ENCODE measurements at places on chromosomes 4 and X. TPM values are rescaled to one million over a fixed set of nuclear protein-coding genes. Genes with fewer than 3 reads are reported as not detected.

EGF gene
- total RNA-seq: 8.5 TPM

QDPR gene
- total RNA-seq: 11.4 TPM

STBD1 gene
- total RNA-seq: 2.4 TPM

H2BW2 gene
- total RNA-seq: 4.2 TPM

SLC10A4 gene
- 1.1 TPM for total RNA-seq

NAT8L gene
- 0.41 TPM for total RNA-seq

RWDD4 gene
- 27.6 TPM for total RNA-seq

- no peaks in the 10 kb centered on the region for H3K36me3 ChIP-seq
- no peak overlapping the region for H3K4me3 ChIP-seq
- no peaks in the 10 kb centered on the region for H3K4me1 ChIP-seq
- no peak overlapping the region for H3K27ac ChIP-seq
- DNase-seq: no peak
These were observed 425.1 kb downstream of the RAB28 start for GRCh38 chr4:13059019-13059418.

- H3K27ac ChIP-seq: no peak overlapping the region
- no peaks in the 10 kb centered on the region for H3K4me1 ChIP-seq
- DNase-seq: no peak
- no peaks in the 10 kb centered on the region for H3K36me3 ChIP-seq
- no peak overlapping the region for H3K4me3 ChIP-seq
- H3K27me3 ChIP-seq: no peaks in the 10 kb centered on the region
These were observed 389.6 kb upstream of the MAOA start for GRCh38 chrX:43266487-43266886.

- DNase-seq: no peak
- no peak overlapping the region for H3K4me3 ChIP-seq
- no peaks in the 10 kb centered on the region for H3K36me3 ChIP-seq
- no peaks in the 10 kb centered on the region for H3K27me3 ChIP-seq
- H3K4me1 ChIP-seq: no peaks in the 10 kb centered on the region
These were observed 15.6 kb downstream of the SLC10A6 start for GRCh38 chr4:86833615-86834014.

DNA sequence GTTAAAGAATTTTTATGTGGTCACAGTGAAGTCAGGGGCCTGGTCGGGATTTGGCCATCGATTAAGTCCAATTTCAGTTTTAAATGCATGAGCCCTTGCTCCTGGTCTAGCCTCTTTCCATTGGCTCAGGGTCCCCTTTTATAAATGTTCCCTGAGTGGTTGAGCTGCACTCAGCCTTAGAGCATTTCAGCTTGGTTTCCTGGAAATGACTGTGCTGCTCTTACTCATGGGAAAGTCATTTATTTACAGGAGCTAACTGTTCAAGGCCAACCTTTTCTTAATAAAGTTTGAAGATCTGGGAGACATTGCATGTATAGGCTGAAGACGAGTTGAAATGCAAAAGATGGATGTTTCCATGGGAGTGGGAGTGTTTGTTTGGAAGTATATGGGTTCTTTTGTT, 98.8 kb upstream of the CLNK start:
- H3K4me1 ChIP-seq: no peaks in the 10 kb centered on the region
- no peak overlapping the region for H3K4me3 ChIP-seq
- DNase-seq: no peak
- no peaks in the 10 kb centered on the region for H3K36me3 ChIP-seq
- no peaks in the 10 kb centered on the region for H3K27me3 ChIP-seq

DNA sequence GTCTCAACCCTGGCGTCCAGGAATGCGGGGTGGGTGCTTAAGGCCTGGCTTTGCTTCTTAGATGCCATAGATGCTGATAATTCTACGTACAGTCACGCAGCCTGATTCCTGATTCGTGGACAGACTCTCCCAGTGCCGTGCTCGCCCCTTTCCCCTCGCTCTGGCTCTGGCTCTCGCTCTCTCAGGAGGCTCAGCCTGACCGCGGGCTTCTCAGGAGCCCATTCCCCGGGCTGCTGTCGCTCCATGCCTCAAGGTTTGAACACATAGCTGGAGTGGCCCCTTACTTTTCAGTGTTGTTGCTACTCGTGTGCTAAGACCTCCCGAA, 59.2 kb upstream of the ZC4H2 start:
- peak; percentile 11 for DNase-seq
- no peaks in the 10 kb centered on the region for H3K4me1 ChIP-seq
- H3K27me3 ChIP-seq: no peaks in the 10 kb centered on the region
- peak overlapping the region; percentile 82 for H3K27ac ChIP-seq
- no peaks in the 10 kb centered on the region for H3K36me3 ChIP-seq

GRCh38 chr4:152690706-152691651, 11.2 kb upstream of the TMEM154 start:
- H3K27ac ChIP-seq: no peak overlapping the region
- no peaks in the 10 kb centered on the region for H3K36me3 ChIP-seq
- no peaks in the 10 kb centered on the region for H3K27me3 ChIP-seq

DNA sequence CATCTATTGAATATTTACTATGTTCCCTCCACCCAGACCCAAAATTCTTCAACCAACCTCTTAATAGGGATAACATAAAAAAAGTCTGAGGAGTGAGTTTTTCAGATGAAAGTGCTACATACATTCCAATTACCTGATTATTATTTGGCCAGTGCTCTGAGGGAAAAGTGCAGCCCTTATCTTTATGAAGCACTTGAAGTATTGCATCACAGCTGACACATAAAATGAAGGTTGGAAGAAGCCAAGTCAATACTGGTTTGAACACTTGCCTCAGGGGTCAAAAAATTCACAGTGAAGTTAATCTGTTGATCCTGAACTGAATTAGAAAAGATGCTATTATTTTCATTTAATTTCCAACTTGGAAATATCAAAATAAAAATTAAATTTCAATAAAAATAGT, 498.9 kb downstream of the INPP4B start:
- H3K27me3 ChIP-seq: no peaks in the 10 kb centered on the region
- H3K36me3 ChIP-seq: no peaks in the 10 kb centered on the region
- no peak overlapping the region for H3K27ac ChIP-seq
- H3K4me3 ChIP-seq: no peak overlapping the region
- H3K4me1 ChIP-seq: no peaks in the 10 kb centered on the region

- no peak overlapping the region for H3K27ac ChIP-seq
- H3K4me3 ChIP-seq: no peak overlapping the region
- H3K27me3 ChIP-seq: no peaks in the 10 kb centered on the region
- H3K36me3 ChIP-seq: no peaks in the 10 kb centered on the region
- no peak for DNase-seq
These were observed 42.3 kb downstream of the ANAPC10 start for GRCh38 chr4:145055533-145056257.

DNA sequence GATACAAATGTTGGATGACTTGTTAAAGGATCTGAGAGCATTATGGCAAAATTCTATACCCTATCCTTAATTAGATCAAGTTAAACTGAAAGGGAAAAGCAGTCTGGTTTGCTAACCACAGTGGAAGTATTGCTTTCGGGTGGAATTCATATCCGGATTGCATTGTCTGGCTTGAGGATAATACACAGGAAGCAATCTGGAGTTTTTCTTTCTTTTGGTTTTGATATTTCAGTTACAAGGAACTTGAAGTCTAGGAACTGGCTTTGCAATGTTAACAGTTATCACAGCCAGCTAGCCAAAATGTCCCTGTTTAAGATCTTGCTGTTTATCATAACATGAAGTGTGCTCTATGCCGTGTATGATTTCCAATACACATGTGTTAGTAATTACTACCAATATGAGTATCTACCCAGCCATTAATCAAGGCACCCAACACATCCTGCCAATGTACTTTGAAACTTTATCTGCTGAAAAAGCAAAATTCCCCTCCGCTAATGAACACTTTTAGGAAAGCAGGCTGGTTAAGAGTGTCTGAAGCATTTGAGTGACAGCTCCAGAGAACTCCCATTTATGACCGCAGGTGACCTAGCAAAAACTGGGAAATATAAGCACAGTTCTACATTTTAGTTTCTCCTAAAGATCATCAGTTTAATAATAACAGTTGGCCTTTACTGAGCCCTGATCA, 146.4 kb downstream of the PALLD start:
- H3K27ac ChIP-seq: no peak overlapping the region
- no peak for DNase-seq
- no peaks in the 10 kb centered on the region for H3K36me3 ChIP-seq

GRCh38 chr4:140742838-140743193, 13.4 kb downstream of the TBC1D9 start:
- no peaks in the 10 kb centered on the region for H3K27me3 ChIP-seq
- DNase-seq: no peak
- no peak overlapping the region for H3K4me3 ChIP-seq
- no peak overlapping the region for H3K27ac ChIP-seq
- H3K36me3 ChIP-seq: no peaks in the 10 kb centered on the region
- H3K4me1 ChIP-seq: no peaks in the 10 kb centered on the region

DNA sequence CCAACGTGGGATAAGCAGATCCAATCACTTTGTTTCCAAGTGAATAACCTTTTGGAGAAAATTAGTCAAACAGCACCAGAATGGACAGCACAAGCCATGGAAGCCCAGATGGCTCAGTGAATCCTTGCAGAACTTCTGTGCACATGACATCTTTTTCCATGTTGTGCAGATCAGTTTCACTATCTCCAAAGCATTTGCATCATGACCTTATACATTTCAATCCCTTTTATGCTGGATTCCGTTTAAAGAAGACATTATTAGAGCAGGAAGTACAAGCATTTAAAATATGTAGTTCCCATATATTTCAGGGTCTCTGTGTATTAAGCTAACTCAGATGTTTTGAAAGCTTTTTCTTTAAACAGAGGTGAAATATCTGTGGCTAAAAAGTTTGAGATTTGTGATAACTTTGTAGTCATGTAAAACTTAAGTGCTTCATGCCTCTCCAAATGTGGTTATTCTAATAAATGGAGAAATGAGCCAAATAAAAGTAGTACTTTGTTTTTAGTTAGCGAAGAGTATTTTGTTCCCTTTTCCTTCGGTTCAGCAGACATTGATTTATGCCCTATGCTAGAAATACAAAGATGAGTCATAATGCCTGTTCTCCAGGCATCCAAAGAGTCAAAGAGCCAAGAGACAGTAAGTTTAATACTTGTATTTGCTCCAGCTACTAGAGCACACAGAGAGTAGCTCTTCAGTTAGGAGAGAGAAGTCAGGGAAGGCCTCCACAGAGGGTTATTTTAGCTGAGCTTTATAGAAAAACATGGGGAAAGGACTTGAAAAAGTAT, 39.0 kb downstream of the PLAC8 start:
- no peaks in the 10 kb centered on the region for H3K4me1 ChIP-seq
- no peak overlapping the region for H3K27ac ChIP-seq
- H3K27me3 ChIP-seq: no peaks in the 10 kb centered on the region
- H3K36me3 ChIP-seq: no peaks in the 10 kb centered on the region
- no peak overlapping the region for H3K4me3 ChIP-seq
- no peak for DNase-seq

DNA sequence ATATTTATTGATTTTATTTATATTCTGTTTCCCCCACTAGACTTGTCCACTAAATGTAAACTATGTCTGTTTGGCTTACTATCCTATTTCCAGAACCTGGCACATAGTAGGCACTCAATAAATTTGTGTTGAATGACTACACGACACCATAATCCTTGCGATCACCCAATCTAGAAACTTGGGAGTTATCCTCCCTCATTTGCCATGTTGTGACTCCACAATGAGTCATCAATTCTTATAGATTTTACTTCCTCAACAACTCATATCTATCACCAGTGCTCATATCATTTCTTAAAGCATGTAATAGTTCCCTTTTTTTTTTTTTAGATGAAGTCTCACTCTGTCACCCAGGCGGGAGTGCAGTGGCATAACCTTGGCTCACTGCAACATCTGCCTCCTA, 39.9 kb upstream of the VAMP7 start:
- H3K27me3 ChIP-seq: no peaks in the 10 kb centered on the region
- no peak overlapping the region for H3K4me3 ChIP-seq
- no peak overlapping the region for H3K27ac ChIP-seq
- H3K36me3 ChIP-seq: no peaks in the 10 kb centered on the region
- no peak for DNase-seq
- H3K4me1 ChIP-seq: no peaks in the 10 kb centered on the region

DNA sequence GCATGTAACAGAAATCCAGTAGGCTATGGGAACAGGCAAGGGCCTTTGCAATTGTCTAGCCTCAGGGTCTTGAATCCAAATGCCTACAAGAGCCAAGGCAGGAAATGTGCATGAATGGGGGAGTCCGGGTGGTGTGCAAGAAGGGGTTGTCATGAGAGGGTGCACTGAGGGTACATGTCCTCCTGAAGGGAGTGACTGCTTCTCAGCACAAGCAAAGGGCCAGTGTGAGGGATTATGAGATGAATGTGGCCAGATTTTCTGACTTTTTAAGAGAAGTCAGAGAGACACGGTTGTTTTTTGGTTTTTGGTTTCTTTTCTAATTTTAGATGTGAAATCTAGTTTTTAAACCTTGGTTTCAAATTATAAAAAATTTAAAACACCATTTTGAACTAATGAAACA, 76.5 kb upstream of the LSM6 start:
- H3K4me3 ChIP-seq: no peak overlapping the region
- no peaks in the 10 kb centered on the region for H3K4me1 ChIP-seq
- DNase-seq: no peak

DNA sequence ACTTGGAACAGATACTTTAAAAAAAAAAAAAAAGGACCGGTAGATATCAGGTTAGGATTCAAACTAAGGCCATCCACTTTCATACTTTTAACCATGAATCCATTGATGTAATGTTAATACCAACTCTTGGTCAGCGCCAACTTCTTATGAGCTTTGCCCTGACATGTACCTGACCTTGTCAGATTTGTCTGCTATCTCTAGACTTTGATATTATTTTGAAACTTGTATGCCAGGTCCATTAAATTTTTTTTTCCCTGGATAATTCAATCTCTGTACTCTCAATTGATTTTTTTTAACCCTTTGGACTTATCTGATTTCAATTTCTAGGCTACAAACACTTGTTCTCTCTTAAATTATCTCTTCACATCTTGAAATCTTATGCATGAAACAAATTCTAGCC, 27.2 kb upstream of the UGT2B7 start:
- H3K27ac ChIP-seq: no peak overlapping the region
- no peaks in the 10 kb centered on the region for H3K27me3 ChIP-seq
- no peak overlapping the region for H3K4me3 ChIP-seq
- no peak for DNase-seq
- H3K4me1 ChIP-seq: no peaks in the 10 kb centered on the region

- DNase-seq: no peak
- H3K27ac ChIP-seq: no peak overlapping the region
- H3K4me1 ChIP-seq: no peaks in the 10 kb centered on the region
These were observed 7.2 kb upstream of the FHIP1A start for GRCh38 chr4:151401739-151402138.

- no peaks in the 10 kb centered on the region for H3K36me3 ChIP-seq
- H3K4me3 ChIP-seq: no peak overlapping the region
- H3K27me3 ChIP-seq: no peaks in the 10 kb centered on the region
- no peak for DNase-seq
These were observed 38.5 kb downstream of the LAMTOR3 start for GRCh38 chr4:99855678-99856077.

GRCh38 chr4:85028910-85029309, 62.4 kb upstream of the WDFY3 start:
- H3K4me1 ChIP-seq: no peaks in the 10 kb centered on the region
- H3K27me3 ChIP-seq: no peaks in the 10 kb centered on the region
- no peak for DNase-seq
- no peak overlapping the region for H3K27ac ChIP-seq
